ENCODE measurements at places on chromosomes 5 and 9. TPM values are rescaled to one million over a fixed set of nuclear protein-coding genes. Genes with fewer than 3 reads are reported as not detected.

DNA sequence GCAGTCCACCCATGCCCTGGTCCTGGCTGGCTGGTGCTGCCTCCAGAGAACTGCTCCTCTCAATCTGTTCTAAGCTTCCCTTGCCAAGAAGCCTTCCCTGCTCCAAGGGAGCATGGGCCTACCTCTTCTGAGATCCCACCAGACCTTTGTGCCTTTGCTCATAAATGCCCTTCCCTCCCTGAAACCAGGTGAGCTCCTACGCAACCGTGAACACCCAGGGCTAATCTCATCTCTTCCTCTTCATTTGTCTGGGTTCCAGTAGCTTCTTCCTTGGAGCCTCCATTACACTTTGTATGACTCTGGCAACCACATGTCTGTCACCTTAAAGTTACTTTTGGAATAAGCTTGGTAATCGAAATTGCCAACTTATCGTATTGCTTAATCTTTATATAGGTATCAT is 270.6 kb downstream of the PBX3 start:
- no peak for DNase-seq

Gene LCN6
- total RNA-seq: not detected

GRCh38 chr9:122930541-122931225 is 629 bp downstream of the ZBTB26 start:
- DNase-seq: no peak

DNA sequence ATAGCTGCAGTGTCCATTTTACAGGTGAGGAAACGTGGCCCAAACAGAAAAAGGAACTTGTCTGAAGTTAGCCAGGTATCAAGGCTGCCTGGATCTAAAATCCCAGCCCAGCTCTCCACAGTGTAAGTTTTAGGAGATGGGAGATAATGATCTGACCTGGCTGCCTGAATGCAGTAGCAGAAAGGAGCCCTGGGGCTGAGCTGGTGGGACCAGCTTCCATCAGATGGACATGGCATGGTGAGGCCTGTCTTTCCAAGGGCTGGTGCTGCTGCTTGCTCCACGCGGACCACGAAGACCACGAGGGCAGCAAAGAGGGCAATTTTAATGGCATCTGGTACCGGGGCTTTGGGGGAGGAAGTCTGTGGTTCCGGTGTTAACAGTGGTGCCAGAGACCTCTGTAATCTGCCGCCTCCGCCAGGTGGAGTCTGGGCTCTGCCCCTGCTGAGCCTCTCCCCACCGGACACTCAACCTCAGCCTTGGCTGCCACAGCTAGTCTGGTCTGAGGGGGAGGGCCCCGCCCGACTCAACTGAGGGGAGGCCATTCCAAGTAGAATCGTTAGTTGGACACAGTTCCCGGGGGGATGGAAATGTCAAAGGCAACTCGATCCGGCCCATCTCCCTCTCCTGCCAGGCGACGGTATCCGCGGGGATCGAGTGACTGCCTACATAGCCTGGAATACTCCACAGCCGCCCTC is 650 bp downstream of the MYORG start:
- peak; percentile 75 for DNase-seq

Gene MEF2C
- total RNA-seq: 11.0 TPM

Gene GPRIN1
- total RNA-seq: 1.4 TPM

Gene LCN2
- total RNA-seq: 14.3 TPM

DNA sequence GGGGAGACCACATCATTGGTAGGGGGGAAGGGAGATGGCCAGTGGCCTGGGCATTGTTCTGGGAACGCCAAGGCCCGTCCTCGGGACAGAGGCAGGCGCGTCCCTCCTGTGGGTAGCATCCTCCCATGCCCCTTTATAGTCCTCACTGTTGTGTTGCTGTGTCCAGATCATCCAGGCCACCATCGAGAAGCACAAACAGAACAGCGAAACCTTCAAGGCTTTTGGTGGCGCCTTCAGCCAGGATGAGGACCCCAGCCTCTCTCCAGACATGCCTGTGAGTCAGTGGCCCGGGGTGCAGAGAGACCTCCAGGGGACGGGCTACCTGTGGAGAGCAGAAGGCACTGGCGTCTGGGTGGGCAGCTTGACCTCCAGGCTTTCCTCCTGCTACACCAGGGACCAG is 38.4 kb upstream of the SUSD3 start:
- no peak for DNase-seq

Gene C5orf52
- not detected for total RNA-seq

DNA sequence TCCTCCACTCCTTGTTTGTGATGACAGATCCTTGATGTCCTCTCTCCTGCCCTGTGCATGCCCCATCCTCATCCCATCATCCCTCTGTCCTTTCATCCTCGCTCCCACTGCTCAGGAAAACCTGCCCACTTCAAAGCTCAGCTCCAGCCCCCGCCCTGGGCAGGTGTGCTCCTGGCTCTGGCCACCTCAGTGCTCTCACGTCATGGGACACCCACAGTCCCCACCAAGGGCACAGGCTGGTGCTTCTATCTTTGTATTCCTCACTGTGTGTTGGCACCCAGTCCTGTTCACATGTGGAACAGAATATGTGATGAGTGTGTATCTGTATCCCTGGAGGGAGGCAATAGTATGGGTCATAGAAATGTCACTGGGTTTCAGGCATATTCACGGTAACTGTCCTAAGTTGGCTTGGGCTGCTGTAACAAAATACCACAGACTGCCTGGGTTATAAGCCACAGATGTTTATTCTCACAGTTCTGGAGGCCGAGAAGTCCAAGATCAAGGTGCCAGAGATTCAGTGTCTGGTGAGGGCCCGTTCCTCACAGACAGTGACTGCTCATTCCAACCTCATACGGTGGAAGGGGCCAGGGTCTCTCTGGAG is 13.5 kb downstream of the GFPT2 start:
- DNase-seq: no peak

Gene FAM221B
- total RNA-seq: not detected

DNA sequence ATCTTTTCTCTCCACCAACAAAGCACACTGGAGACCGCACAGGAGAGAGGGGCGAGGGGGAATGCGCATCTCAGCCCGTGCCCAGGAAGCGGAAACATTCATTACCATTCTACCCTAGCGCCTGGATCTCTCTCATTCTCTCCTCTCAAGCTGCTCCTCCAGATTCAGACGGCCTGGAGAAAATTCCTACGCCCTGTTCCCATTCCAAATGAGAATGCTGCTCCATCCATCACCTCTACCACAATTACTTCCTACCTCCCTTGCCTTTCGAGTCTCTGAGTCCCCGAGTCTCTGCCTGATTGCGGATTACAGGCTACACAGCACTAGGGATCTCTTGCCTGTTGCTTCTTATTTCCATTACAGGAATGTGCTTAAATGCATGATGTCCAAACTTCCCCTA is 6.7 kb downstream of the DDX31 start:
- no peak for DNase-seq

Gene DMRT3
- total RNA-seq: not detected

DNA sequence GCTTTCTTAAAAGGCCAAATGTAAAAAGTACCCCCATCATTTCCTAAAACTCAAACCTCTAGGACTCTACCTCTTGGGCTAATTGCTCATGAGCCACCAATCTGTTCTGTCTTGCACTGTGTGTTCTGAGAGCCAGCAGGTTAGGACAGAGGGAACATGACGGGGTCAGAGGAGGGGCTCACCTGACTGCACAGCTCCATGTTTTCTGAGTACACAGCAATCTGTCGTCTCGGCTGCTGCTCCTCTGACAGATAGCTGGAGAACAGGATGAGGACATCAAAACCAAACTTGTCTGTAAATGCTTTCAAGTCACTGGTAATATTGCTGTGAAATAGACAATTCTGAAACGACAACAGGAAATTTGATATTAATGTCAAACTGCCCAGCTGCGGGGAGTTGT is 50.9 kb upstream of the PCA3 start:
- no peak for DNase-seq

DNA sequence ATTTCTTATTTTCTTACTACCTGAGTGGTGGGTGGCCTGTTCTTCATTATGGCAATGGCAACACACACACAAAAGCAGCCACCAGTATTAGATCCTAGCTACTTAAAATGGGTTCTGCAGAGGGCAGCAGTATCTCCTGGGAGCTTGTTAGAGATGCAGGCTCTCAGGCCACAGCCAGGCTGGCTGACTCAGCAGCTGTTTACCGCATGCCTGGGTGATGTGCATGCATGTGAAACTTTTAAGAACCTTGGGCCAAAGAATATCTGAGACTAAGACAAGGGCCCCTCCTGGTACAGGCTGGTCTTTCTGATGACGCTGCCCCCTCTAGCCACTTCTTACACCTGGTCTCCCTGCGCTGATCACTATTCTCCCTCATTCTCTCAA is 399.0 kb downstream of the MED10 start:
- DNase-seq: peak; percentile 39

DNA sequence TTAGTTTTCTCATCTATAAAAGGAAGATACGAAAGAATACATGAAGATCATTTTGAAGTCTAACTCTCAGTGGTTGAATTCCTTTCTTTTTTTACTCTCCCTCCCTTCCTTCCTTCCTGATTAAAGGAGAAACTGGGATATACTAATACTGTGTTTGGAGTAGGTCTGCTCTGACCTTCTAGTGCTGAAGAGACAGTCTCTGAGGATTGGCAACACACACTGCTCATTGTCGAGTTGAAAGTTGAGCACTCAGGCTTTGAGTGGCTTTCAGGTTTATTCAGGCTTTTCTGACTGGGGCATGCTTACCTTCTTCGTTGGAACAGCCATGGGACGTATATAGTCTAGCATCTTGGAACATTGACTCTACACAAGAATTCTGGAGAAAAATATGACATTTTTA is 86.9 kb upstream of the RPS23 start:
- no peak for DNase-seq

Gene TBC1D13
- 39.3 TPM for total RNA-seq

DNA sequence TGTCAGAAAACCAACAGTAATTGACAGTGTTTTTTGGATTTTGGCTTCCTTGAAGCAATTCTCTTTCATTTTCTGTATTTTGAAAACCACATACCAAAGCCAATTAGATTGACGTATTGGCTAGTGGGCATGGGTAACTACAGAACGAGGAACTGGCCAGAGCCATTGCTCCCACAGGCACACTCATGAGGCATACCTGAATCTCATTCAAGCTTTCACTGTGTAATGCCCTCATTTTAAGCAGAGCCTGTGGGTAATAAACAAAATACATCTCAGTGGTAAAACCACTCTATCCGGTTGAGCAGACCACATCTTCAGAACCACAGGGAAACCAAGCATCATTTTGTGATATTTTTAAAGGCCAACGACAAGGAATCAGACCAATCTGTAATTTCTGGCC is 394.1 kb downstream of the ZNF608 start:
- DNase-seq: no peak

Gene SPOCK1
- 7.7 TPM for total RNA-seq

DNA sequence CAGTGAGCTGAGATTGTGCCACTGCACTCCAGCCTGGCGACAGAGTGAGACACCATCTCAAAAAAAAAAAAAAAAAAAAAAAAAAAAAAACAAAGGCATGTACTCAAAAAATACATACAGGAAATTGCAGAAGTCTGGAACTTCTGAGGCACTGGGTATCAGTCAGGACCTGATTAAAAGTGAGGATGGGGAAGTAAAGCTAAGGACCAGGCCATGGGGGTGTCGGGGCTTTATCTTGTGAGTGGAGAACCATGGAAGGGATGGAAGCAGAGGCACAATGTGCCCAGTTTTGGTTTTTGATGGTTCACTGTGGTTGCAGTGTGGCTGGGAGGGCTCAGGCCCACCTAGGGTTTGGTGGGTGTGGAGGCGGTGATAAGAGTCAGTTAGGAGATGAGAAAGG is 212.7 kb upstream of the PIK3R1 start:
- no peak for DNase-seq

GRCh38 chr9:11097020-11097419 is 484.2 kb upstream of the PTPRD start:
- no peak for DNase-seq

GRCh38 chr5:171707442-171707792 is 78.2 kb upstream of the SMIM23 start:
- no peak for DNase-seq
